NCI-H82 (cell line): ENCODE measurements at places on chromosomes 7 and 10.

DNA sequence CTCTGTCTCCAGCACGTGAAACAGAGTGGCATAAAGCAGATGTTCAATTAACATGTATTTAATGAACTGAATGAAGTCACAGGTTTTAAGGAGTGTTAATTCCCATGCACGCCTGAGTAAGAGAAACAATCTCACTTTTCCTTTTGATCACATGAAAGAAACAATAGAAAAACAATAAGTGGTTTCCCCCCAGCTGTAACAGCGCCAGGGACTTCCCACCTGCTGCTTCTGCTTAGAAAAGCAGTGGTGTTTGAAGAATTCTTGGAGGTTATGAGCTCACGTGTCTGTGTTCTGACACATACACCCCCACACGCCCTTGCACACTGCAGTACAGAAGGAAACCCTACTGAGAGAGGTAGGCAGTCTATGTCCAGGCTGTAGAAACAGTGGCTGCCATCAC, 51.3 kb upstream of the FRMD4A start:
- DNase-seq, result no peak

GRCh38 chr10:34124522-34125035, 690.5 kb downstream of the PARD3 start:
- DNase-seq, result no peak

- peak; percentile 53 for DNase-seq
Observed at GRCh38 chr7:95491634-95492314, 6.0 kb downstream of the ASB4 start.

DNA sequence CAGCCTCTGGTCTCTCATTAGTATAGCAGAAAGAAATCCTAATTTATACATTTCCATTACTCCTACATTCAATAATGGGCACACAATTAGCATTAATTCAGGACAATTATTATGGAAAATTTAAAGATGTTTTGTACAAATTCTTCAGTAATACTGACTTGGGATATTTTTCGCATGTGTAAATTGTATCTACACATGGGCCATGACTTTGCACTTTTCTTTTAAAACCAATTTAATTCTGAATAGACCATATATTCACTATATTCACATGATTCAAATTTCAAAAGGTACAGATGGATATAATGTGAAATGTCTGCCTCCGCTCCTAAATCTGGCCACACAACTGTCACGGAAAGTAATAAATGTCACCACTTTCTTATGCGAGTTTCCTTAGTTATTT, 123.0 kb downstream of the TCERG1L start:
- DNase-seq, result no peak

- no peak for DNase-seq
Observed at GRCh38 chr7:143337216-143337615, 21.3 kb downstream of the CLCN1 start.

DNA sequence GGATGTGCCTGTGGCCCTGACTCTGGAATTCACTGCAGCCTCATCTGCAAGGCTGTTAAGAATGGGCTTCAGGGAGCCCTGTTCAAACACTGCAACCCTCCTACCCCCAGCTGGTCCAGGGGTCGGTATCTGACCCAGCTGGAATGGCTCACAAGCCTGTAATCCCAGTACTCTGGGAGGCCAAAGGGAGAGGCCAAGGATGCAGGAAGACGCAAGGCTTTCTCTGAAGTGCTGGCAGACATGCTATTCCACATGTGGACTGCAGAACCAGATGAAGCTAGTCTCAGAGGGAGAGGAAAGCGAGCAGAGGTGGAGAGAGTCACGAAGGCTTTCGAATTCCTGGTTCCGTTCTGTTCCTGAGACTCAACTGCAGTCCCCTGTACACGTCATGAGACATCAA, 45.0 kb downstream of the ESYT2 start:
- DNase-seq, result no peak

DNA sequence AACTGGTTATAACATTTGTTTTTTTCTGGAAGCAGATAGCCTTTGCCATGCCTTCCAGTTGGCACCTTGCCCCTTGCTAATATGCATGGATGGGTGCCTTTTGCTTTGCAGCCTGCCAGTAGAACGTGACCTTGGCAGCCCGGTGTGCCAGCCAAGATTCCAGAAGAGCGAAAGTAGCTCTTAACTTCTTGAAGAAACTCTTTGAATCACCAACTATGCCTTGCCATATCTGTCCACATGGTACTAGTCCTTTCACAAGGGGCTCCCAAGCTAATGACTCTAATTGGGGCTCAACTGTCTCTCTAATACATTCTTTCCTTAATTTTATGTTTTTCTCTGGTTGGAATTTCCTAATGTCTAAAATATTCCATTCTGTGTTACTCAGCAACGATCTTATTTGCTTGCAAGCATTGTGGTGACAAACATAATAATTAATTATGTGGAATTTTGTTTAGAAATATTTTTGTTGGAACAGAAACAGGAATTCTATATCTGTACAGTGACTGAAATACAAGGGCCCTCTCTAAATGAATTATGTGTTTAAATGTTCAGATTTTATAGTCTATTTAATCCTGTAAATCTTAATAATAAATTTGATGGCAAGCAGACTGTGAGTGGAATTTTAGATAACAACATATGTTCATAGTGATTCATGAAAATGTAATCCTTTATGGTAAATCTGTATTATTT, 45.8 kb downstream of the HDAC9 start:
- DNase-seq, result no peak

DNA sequence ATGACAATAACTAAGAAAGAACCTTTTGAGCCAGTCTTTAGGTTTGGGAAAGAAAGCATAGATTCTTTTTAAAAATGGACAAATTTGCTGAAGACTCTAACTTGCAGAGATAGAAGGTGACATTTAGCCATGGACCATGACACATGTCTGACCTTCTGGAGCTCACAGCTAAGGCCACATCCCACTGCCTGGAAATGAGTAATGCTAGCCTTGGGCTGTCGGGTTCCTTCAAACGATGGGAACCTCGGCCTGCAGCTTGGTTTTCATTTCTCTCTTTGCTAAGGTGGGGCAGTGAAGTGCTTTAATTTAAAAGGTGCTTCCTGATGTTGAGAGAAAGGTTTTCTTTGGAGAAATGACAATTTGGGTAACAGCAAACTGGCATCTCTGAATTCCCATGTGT, 223.2 kb downstream of the FANK1 start:
- DNase-seq, result no peak

DNA sequence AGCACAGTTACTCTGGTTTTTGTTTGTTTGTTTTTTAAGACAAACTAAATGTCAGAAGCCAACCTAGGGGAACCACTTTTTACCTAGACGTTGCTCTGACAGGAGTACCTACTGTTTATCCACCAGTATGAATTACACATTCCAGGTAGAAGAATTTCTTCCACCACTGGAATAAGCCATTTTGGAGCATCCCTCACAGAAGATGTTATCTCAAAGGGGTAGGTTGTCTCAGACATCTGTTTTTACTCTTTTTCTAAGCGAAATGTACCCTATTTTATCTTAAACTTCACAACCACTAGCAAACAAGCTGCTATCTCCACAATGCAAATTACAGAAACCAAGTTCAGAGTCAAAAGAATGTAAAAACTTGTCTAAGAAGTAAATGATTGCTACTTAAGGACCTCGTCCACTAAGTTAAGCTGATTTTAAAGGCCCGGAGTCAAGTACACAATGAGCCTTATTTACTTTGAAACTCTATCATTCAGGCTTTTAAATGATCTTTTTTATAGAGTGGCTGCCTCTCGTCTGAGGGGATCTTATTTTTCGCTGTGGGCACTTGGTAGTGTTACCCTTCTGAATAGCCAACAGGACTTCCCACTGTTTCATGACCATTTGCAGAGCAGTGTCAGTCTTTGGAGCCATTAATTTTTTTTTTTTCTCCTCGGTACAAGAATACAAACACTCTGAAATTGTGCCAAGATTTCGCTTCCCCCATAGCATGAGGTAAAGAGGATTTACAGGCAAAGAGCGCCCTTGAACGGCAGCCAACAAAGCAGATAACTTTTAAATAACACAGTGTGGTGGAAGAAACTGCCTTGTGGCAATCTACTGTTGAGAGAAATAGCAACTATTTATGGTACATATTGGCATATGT, 15.7 kb upstream of the ARMC3 start:
- DNase-seq, result peak; percentile 78

DNA sequence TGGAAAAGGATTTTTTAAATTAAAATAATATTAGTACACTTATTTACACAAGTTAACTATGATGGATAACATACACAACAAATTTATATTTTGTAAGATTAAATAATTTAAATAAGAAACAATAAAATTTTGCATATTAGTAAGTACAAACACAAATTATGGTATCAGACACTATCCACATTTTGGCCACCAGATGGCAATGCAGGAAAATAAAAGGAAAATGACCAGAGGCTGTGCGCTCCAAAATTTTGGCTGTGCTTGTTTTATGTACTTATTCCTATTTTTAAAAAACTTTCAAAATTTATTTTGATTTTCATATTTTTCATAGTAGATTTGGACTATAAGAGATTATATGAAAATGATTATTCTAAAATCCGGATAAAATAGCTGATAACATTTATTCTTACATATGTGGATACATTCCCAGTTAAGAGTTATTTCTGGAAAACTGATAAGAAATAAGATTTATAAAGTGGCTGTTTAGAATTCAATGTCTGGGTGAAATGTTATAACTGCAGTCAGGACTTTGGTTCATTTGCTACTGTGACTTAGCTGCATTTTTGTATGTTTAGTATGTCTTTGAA, 274.7 kb upstream of the HGF start:
- DNase-seq, result peak; percentile 72

DNA sequence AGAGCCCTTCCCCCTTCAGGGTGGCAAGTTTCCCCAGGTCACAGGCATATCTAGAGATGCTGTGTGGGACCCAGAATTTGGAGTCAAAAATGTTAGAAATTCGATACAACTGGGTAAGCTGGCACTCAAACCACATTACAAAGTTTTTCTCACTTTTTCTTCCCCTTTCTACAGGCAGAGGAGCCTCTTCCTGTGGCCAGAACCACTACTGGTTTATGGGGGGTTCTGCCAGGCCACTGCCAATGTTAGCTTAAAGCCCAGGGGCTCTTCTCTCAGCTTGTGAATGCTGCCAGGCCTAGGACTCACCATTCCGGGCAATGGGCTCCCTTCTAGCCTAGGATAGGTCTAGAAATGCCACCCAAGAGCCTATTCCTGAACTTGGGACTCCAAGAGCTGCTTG, 617.9 kb upstream of the PHF14 start:
- DNase-seq, result no peak

DNA sequence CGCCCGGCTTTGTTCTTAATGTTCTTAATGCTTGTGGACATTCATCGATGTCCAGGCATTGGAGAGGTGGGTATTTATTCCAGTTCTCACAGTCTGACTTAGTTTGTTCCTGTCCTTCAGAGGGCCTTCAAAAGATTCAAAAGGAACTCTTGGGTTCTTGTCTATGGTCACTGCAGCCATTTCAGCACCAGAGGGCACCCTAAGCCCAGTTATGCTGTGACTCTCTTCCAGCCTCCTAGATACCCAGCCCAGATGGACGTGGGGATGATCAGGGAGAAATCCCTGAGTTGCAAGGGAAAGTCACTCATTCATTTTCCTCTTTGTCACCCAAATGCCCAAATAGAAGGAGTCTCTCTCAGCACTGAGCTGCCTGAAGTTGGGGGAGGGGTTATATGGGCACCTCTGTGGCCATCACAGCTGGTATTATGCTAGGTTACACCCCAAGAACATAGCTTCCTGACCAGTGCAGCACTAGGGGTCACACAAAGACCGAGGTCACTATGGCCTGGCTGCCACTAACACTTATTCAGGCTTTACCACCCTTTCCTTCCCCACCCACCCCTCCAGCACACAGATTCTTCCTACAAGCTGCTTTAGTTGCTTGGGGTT, 26.5 kb upstream of the CCDC126 start:
- peak; percentile 89 for DNase-seq

- DNase-seq, result no peak
Observed at GRCh38 chr10:121910673-121911420, 17.0 kb downstream of the ATE1 start.

DNA sequence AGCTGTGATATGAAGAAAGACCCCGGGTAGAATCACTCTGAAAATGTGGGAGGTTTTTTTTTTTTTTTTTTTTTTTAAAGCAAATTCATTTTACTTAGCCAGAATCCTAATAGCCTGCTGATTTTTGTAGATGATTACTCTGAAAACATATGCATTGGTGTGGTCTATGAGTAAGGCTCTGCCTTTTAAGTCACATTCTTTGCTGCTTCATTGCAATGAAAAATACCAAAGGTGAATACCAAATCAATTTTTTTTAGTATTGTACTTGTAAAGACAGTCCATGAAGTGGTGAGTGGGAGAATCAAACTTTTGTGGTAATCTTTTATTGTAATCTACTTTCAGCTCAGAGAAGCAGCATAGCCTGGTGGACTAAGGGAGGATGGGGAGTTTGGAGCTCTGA, 130.3 kb downstream of the SDK1 start:
- no peak for DNase-seq

- no peak for DNase-seq
Observed at GRCh38 chr7:21076574-21076973, 289.9 kb upstream of the SP8 start.

- peak; percentile 96 for DNase-seq
Observed at GRCh38 chr10:28637346-28637745, 40.0 kb upstream of the BAMBI start.

GRCh38 chr10:12448340-12448728, 99.0 kb downstream of the CAMK1D start:
- DNase-seq, result no peak

GRCh38 chr7:25923741-25924460, 228.1 kb upstream of the NFE2L3 start:
- DNase-seq, result no peak

DNA sequence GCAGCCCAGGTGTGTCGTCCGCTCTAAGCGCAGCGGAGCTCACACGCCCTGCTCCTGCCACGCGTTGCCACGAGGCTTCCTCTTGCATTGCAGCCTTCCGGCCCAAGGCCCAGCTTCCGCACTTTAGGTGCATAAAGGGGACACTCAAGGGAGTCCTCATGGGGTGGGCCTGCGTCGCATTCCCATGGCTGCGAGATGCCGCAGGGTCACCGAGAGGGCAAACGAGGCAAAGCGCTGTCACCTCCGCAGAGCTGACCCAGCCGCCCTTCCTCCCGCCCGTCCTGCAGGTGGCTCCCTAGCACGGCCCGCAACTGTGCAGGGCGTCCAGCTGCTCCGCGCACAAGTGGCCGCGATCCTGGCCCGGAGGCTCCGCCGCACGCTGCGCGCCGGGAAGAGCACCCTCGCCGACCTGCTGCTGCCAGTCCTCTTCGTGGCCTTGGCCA, 283.5 kb downstream of the ABCA13 start:
- no peak for DNase-seq

DNA sequence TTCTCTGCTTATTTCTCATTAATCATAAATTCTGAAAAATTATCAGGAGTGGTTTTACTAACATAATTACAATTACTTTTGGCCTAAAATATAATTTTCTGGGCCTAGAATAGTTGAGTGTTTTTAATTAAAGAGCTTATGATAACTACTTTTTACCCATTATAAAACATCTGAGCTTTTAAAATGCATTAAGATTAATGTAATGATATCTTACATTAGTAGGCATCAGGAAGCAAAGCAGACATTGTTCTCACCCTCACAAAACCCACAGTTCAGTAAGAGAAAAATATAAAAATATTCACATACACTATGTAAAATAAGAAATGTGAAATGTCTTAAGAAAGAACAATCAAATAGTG, 443.7 kb upstream of the SEMA3A start:
- no peak for DNase-seq

GRCh38 chr10:71448146-71448545, 51.4 kb downstream of the CDH23 start:
- DNase-seq, result no peak
